ENCODE measurements at places on chromosomes 3 and 15.

DNA sequence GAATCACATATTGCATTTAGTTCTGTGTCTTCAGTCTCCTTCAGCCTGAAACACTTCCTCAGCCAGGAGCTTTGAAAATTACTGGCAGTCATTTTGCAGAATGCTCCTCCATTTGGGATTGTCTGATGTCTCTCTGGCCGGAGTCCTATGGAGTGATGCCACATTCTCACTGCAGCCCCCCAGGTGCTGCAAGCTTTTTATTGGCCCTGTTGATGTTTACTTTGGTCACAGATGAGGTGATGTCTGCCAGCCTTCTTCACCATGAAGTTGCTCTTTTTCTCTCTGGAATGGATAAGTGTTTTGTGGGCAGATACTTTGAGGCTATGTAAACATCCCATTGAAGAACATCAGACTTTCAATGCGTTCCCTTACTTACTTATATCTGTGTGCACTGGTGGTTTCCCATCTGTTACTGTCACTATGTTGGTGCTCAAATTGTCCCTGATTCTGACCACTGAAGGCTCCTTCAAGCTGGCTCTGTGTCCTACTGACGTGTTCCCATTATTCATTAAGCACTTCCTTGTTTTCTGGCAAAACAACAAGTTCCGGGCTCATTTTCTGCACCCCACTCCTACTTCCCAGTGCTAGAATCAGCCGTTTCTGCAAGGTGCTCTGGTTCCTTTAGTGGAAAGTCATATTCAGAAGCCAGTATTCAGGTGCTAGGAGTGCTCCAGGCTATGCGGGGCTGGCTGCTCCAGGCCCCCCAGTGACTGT, 1.4 kb upstream of the CLEC3B start:
- DNase-seq = no peak

GRCh38 chr15:51343466-51343865, 2.0 kb downstream of the GLDN start:
- DNase-seq = no peak

- no peak for DNase-seq
Measured at GRCh38 chr3:187989575-187990153, 164.3 kb upstream of the LPP start.

- DNase-seq = no peak
Measured at GRCh38 chr15:81311752-81312464, 12.0 kb downstream of the STARD5 start.

GRCh38 chr3:128081846-128082245, 29.6 kb downstream of the SEC61A1 start:
- DNase-seq = no peak
